ENCODE measurements at places on chromosomes 2 and 18.

DNA sequence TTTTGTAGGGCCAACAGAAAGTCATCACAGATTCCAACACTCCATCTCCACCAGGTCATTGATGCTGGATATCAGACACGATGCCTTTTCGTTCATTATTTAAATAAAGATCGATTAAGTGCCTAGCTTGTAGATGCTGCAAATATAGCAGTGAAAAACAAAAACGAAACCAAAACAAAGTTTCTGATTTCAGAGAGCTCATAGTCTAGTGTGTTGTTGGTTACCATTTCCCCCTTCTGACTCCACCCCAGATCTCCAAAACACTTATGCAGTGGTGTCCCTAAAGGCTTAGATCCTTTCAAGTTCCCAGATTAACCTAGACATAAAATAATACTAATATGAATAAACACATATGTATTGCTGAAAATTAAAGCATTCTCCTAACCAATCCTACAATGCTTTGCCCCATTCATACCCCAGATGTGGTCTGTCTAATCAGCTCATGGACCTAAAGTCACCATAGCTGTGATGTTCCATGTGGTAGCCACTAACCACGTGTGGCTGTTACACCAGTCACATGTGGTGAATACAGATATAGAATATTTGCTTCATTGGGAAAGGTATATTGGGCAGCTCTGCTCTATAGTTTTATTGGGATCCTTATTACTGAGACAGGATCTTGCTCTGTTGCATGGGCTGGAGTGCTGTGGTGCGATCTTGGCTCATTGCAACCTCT lies 787.2 kb downstream of the TDRD15 start:
- no peak for DNase-seq

DNA sequence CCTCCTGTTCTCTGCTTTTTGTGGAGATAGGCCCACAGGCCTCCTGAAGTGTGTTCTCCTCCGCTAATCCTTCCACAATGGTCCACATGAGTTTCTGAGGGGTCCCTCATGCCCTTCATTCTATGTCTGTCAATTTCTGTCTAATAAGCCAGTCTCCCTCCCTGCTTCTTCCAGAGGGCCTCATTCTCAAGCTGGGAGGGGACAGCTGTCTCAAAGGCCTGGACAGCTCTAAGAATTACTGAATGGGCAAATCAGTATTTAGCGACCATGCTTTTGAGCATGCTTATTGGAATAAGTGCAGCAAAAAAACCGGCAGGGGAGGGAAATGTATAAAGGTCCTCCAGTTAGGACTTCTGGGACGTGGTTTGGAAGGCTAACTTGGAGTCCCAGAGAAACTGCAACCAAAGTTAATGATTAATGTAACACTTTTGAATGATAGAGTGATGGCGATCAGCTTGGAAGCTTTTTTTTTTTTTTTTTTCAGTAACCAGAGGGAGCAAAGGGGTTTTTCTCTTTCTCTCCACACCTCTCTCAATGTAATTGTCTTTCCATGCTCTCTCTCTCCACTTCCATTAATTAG lies 890.7 kb upstream of the POU3F3 start:
- DNase-seq, result no peak

- no peak for DNase-seq
Measured at GRCh38 chr2:9627310-9627709, 3.5 kb downstream of the YWHAQ start.

GRCh38 chr2:118231759-118232158 lies 143.5 kb downstream of the INSIG2 start:
- DNase-seq, result no peak

GRCh38 chr2:61750624-61751023 lies 103.2 kb downstream of the FAM161A start:
- no peak for DNase-seq

GRCh38 chr2:239370876-239371725 lies 29.7 kb downstream of the HDAC4 start:
- DNase-seq, result no peak

DNA sequence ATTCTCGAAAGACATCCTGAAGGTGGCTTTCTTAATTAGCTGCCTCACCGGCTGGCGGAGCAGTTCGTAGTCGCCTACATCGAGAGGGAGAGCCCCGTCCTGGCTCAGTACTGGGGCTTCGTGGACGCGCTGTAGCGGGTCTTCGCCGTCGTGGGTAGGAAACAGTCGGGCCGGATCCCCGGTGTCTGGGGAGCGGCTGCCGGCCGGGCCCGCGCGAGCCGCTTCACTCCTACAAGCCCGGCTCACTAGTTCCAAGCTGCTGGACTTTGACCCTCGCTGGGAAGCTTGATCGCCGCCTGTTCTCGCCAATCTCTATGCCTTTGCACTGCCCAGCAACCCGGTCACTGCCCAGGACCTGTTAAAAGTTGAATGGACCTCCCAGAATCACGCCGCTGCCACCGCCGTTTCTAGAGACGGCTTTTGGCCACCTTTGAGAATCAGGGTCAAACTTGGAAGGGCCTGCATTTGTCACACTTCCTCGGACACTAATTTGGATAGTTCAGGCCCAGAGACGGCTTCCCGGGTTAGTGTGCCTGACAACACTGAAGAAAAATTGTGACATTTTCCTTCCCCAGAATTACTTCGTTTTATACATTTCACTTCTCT lies 41.4 kb upstream of the AKAIN1 start:
- peak; percentile 34 for DNase-seq

DNA sequence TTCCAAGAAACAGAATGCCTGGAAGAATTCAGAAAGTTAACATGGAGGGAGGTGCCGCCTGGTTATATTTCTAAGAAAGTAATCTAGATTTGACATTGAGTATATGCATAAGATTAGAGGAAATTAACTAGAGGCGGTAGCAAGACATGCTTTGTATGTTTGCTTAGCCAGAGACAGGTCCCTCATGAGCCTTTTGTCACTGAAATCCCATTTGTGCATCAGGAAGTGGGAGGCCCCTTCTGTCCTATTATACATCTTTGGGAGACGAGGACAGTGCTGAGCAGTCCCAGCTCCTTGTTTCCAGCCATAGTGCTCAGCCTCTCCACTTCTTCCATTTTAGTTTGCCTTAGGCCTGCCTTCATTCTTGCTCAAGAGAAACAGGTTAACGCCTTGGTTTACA lies 115.4 kb upstream of the LHCGR start:
- no peak for DNase-seq

- no peak for DNase-seq
Measured at GRCh38 chr2:111534910-111535352, 349.1 kb downstream of the ANAPC1 start.

GRCh38 chr2:208062113-208062512 lies 36.8 kb upstream of the PLEKHM3 start:
- DNase-seq, result no peak

GRCh38 chr2:79721966-79722365 lies 209.1 kb downstream of the CTNNA2 start:
- DNase-seq, result no peak

GRCh38 chr2:240557808-240558207 lies at the start of gene ANKMY1:
TSS of gene ANKMY1 (minus strand) at chr2:240557988. CDS start at chr2:240557335, 653 bp downstream.
- DNase-seq, result peak; percentile 51

DNA sequence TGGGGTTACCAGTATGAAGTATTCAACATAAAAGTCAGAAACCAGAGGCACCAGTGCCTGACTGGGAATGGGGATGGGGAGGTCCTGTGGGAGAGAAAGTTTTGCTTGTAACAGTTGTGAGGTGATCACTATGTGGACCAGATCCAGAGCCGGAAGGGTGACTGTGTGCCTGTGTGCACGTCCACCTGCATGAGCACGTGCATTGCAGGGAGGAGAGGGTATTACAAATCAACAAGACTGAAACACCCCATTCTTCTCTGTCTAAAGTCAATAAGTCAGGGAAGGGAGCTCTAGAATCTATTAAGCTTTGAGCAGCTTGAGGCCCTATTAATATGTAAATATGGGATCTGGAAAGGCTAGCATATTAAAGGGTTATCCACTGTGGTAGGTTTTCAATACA lies 241.0 kb upstream of the ACVR2A start:
- no peak for DNase-seq

- DNase-seq, result no peak
Measured at GRCh38 chr2:215171151-215171550, 32.7 kb upstream of the ABCA12 start.

DNA sequence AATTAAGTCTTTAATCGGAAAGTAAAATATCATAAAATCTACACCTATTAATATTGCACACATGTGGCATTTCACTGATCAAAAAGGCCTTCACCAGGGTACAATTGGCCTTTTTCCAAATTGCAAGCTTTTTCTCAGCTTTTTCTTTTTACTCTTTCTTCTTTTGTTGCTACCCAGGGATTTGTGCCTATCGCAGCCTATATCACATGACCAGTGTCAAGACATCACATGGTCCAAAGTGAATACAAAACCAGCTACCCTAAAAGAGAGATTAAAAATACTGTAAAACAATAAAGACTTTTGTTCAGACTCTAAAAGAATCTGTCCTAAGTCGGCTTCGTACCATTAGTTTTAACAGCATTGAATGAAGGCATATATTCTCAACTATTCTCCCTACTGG lies 15.0 kb upstream of the OTX1 start:
- no peak for DNase-seq

DNA sequence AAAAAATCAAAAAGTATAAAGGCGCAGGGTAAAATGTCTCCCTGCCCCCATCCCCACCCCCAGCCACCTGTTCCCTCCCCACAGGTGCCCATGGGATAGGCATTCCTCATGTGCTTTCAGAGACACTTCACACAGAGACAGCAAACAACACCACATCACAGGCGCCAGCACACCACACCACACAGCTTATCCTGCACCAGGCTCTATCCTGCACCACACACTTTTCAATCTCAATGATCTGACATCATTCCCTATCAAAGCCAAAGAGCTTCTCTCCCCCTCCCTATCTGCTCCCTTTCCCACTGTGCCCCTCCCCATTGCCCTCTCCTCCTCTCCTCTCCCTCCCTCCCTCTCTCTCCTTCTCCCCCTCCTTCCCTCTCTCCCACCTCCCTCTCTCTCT lies 15.5 kb downstream of the FAM178B start:
- no peak for DNase-seq

DNA sequence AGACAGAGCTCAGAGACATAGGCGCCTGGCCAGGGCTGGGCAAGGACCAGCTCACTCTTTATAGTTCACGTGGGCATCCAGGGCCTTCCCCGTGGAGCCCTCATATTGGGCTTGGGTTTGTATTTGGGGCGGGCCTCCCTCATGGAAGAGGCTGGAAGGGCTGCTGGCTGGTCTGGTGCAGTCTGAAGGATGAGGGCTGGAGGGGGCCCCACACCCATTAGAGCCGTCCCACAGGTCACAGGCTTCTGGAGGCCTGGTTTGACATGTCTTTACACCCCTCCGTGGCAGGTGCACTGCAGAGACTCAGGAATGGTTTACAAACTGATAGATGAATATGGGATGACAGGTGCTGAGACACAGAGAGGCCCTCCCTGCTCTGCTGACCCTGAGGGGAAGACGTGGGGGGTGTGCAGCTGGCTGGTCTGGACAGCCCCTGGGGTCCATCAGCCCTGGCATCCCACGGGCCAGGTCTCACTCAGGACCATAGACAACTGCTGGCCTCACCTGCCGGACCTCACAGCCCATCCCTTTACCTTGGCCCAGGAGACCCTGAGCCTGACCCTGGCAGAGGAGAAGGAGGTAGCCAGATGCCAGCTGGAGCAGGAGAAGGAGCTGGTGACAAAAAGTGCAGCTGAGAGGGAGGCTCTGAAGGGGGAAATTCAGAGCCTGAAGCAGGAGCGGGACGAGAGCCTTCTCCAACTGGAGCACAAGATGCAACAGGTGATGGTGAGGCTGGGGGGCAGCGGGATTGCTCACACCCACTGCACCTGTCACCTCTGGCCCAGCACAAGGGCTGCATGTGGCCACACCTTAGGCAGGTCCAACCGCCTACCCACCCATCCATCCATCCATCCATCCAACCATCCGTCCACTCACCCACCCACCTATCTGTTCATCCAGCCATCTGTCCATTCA lies 43.9 kb downstream of the CROCC2 start:
- DNase-seq, result no peak

DNA sequence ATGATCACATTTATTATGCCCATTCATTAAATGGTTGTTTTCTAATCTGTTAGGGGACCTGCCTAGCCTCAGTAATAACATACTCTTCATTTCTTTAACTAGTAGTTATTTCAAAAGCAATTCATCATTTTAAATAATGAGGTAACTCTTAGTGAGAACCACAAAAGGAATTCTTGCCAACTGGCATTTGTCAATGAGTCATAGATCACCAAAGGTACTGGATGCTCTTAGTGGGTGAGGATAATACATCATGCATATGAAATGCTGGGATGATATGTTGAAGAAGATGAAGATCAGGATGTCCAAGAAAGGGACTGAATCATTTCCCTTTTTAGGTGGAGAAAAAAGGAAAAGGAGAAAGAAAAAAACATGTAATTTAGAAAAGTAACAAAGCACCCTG lies 826.2 kb upstream of the DDX18 start:
- DNase-seq, result no peak

- DNase-seq, result no peak
Measured at GRCh38 chr2:20150806-20151571, 73.9 kb downstream of the SDC1 start.

GRCh38 chr2:191385416-191386160 lies 140.4 kb downstream of the MYO1B start:
- no peak for DNase-seq

DNA sequence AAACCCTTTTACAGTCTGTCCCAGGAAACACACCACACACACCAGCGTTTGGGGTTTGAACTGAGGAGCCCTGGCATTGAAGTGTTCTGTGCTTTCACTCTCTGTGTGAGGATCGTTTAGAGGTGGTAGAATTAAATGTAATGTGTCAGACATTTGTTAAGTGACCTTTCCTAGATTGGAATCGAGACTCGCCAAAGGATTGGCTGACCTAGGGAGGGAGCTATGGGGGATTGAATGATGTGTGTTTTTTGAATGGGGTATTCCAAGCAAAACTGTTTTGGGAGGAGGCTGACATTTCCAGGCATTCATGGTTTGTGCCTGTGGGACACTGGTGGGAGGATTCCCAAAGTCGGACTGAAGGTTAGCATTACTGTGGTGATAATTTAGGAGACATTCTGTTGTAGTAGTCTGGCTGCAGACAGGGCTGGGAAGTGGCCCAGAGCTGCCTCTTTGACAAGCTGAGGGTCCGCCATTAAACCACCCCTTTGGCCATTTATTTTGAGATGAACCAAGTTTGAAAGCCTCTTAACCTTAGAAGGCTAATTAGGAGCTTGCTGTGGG lies 1.7 kb downstream of the MYO1B start:
- DNase-seq, result no peak

- no peak for DNase-seq
Measured at GRCh38 chr18:56444201-56444600, 194.2 kb downstream of the TXNL1 start.

- no peak for DNase-seq
Measured at GRCh38 chr2:96580771-96581170, 44.2 kb downstream of the ARID5A start.

GRCh38 chr2:147846412-147847081 lies 1.7 kb downstream of the ACVR2A start:
- no peak for DNase-seq

GRCh38 chr2:151771599-151772358 lies 37.5 kb upstream of the NEB start:
- DNase-seq, result no peak
